Activated CD4-positive, alpha-beta T cell treated with anti-CD3 and anti-CD28 coated beads, Interleukin-2, amount 50 U/mL, for 16 hours (primary cell): ENCODE measurements at places on chromosomes 6 and 20.

DNA sequence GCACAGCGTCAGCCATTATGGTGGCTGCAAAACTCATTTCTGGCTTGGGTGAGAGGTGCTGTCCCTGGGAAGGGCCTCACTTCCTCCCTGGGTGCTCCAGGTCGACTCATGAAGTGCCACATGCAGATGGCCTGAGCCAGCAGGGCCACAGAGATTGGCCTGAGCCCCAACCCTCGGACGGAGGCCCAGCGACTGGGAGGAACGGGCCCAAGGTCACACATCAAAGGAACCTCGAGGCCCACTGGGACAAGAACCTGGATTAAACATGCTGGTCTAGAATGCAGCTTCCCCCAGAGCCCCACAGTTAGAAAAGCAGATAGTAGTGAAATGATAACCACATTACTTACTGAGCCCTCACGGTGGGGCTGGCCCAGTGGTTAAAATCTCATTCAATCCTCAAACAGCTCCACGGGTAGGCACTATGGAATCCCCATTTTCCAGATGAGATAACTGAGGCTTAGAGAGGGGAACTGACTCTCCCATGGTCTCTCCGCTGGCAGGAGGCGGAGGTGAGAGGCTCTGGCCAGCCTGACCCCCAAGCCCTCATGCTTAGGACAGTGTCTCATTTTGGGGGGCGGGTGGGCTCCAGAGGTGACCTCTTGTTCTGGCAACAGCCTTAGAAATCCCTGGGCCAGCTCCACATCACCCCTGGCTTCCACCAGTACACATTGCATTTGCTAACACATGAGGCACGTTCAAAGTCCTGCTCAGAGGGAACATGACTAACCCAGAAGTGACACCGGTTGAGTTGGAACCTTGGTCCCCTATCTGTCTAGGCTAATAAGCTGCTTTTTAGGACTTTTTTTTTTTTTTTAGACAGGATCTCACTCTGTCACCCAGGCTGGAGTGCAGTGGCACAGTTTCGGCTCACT is 53.0 kb downstream of the SRC start:
- no peak for DNase-seq

GRCh38 chr6:146871611-146872425 is 273.0 kb downstream of the ADGB start:
- no peak for DNase-seq

DNA sequence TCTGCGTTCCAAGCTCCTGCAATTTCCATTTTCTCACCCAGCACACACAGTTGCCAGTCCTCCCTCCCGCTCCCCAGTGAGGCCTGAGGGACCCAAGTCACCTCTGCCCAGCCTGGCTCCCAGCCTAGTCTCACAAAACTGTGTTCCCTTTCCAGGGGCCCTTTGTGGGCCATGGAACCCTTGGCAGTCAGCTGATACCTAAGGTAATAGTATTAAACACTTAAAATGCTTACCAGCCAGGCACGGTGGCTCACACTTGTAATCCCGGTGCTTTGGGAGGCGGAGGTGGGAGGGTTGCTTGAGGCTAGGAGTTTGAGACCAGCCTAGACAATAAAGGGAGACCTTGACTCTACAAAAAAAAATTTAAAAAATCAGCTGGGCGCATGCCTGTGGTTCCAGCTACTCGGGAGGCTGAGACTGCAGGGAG is 3.2 kb upstream of the RBM38 start:
- DNase-seq, result no peak

DNA sequence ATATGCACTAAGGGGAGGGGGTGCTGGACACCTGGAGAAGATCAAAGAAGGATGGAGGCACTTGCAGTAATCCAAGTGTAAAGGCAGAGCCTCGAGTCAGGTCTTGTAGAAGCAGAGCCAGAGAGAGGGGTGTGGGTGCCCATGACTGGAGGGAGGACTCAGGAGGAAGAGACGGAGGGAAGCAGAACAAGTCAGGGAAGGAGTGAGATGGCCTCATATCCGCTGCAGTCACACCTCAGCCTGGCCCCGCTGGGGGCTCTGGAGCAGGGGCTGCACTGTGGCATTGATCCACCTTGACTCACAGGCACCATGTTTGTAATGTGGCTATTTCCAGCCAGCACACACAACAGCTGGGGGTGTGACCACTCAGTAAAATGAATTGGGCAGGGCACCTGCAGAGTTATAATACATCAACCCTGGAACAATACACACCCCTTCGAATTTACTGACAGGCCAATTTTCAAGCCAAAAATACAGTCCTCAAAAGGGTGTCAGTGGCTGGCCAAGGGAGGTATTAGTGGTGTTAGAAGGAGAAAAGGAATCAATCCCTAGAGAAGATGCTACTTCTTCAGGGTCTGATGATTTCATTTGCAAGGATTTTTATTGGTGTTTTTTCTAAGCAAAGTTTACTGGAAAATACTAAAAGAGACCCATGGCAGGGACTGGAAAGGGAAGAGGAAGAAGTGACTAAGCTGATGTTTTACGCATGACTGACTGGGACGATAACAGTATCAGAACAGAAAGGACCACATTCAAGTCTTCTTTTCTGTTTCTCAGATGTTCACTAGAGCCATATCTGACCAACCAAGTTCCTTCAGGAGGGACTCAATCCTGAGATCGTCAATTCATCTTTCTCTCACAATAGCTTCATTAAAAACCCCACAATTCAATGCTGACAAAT is 18.9 kb upstream of the NXT1 start:
- DNase-seq, result no peak

DNA sequence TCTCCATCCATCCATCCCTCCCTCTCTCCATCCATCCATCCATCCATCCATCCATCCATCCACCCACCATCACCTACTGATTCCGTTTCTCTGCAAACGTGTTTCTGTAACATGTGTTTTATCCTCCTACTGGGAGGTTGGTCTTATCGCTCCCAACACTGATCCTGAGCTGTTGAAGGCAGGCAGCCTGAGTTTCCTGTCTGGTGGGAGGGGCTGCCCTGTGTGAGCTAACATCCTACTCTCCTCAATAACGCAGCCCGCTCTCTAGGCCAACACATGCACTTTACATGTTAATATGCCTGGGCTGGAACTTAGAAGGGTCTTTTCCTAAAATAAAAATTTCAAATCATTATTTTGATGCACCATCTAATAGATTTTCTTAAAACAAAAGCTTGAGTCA is 126.5 kb downstream of the WDR27 start:
- no peak for DNase-seq

GRCh38 chr6:9463311-9463710 is 951.6 kb downstream of the TFAP2A start:
- no peak for DNase-seq

GRCh38 chr6:150403458-150404246 is 34.8 kb downstream of the IYD start:
- no peak for DNase-seq

- no peak for DNase-seq
Measured at GRCh38 chr20:38202982-38203293, 37.9 kb upstream of the TGM2 start.

DNA sequence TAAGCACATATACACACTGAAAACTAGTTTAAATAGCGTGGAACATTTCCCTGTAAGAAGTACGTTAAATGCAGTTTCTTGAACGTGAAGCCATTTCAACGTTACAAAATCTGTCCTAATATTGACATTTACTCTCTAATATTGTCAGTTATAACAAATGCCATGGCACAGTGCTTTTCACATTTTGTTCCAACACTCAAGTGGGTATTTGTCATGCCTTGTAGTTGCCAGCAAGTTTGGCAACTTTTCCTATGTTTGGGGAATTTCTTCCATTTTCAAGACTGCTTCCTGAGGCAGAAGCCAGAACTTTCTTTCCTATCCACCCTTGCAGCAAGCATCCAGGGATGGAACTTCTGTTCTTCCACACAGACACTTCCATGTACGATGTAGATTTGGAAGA is 63.0 kb downstream of the STX11 start:
- no peak for DNase-seq

DNA sequence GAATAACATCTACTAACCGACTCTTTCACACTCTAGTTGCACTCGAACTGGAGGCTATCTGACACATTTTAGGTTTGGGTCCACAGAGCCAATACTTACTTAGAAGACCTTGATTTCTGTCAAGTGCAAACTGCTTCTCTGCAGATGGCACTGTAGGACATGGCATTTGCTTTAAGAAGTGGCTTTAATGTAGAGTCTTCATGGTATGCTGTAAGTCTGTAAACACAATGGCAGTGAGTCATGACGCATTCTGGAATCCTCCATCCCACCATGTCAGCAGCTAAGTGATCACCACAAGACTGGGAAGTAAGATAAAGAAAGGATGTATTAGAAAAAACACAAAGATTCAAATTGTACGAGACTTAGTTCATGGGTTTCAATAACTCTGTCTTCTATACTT is 377.0 kb upstream of the NOX3 start:
- DNase-seq, result no peak
